Left ventricle myocardium superior (tissue), 1 donor: ENCODE measurements at places on chromosomes 7 and 10. TPM values are rescaled to one million over a fixed set of nuclear protein-coding genes. Genes with fewer than 3 reads are reported as not detected.

DNA sequence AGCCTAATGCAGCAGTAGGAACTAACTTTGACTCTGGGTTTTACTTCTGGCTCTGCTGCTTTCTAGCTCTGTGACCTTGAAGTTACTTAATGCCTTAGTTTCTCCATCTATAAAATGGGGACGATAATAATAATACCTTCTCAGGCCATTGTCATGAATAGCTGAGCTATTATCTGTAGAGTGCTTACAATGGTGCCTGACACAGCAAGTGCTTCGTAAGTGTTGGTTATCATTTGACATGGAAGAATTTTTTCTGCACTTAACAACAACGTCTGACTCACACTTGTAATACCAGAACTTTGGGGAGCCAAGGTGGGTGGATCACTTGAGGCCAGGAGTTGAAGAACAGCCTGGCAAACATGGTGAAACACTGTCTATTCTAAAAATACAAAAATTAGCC lies 140.5 kb downstream of the ARL4A start:
- DNase-seq: no peak

DNA sequence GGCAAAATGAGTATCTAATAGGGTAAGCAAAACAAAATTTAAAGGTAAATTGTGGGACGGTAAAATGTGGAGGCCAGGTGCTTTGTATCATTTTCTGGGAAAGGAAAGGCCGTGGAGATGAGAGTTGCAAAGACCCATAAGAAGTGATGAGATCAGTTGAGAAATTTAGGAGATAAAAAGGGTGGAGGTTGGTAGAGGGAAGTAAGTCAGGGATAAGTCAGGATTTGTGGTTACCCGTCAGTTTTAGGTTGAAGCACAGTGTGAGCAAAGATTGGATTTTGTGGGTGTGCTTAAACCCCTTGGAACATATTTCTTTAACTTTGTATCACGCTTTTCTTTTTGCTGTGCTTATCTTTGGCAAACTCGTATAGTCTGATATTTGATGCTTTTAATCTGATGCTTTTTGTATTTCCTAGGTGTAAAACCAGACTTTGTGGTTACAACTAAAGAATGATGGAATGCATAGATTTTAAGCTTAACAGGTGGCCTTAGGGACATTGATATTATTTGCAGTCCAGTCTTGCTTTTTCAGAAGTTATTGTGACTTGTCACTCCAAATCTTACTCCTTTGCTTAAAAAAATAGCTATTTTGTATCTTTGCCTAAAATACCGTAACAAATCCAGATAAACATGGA lies 1.2 kb downstream of the BTRC start:
- DNase-seq: no peak

The NRCAM gene
- 0.62 TPM for total RNA-seq

- no peak for DNase-seq
Observed at GRCh38 chr10:34746094-34746493, 69.0 kb downstream of the PARD3 start.

DNA sequence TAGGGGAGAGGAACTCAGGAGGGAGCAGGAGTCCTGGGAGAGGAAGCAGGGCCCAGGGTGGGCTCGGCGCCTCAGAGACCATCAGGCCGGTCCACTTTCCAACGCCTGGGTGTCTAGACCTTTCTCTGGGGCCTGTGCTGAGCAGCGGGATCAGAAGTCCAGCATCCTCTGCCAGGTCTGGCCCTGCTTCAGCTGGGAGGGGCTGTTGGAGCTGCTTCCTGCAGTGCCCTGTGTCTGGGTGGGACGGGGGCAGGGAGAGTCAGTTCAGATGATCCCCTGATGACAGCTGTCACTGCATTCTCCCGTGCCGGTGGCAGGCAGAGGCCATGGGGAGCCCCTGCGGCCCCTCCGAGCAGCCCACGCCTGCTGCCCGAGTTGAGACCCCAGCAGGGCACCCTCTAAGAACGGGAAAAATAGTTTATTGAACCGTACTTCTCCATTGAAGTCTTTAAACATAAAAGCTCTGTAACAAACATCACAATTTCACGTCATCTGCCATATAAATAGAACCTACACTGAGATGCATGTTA lies 23.3 kb downstream of the AP5Z1 start:
- DNase-seq: no peak

The NUDCD3 gene
- 104 TPM for total RNA-seq

- DNase-seq: no peak
Observed at GRCh38 chr10:118566911-118567310, 28.5 kb downstream of the PRLHR start.

The COL13A1 gene
- total RNA-seq: 1.0 TPM

GRCh38 chr7:22833113-22833855 lies 10.6 kb upstream of the TOMM7 start:
- DNase-seq: no peak

DNA sequence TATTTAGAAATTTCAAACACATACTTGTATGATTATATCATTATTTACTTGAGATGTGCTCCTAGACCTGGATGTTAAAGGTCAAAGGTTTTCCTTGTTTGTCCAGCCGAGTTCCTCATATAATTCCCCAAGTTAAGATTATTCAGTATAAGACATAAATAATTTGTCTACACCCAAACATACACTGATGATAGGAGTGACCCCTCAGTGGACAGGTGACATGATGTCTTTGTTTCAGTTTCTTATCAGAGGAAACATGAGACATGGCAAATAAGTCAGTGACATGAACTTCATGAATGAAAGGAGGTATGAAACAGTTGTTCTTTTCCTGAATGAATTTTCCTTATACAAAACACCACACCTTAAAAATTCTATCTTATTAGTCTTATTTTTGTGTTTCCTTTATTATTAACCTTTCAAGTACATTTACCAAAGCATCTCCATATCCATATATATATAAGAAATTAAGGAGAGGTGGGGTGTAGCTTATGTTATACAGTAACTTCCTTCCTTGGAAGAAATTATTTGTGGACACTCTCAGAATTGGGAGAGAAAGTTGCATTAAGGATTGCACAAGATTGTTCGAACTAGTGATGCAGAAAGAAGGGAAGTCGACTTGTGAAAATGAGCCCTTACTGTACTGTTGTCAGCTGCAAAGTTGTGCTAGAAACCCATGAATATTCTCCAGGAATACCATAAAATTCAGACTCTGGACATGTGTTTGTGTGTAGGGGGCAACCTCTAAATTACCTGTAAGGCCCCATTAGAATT lies 60.5 kb downstream of the POM121L12 start:
- DNase-seq: no peak

GRCh38 chr10:56082169-56082568 lies 278.9 kb downstream of the ZWINT start:
- no peak for DNase-seq
